Naive B cell (primary cell): ENCODE measurements at places on chromosomes 13 and 19. TPM values are rescaled to one million over a fixed set of nuclear protein-coding genes. Genes with fewer than 3 reads are reported as not detected.
A peak's percentile ranks its signal among the peaks of the same experiment; 100 is the strongest.

Gene LILRA1
- polyA plus RNA-seq = 0.41 TPM

Gene ZNF224
- 9.7 TPM for polyA plus RNA-seq

Gene SIGLEC8
- not detected for polyA plus RNA-seq

Gene F10
- not detected for polyA plus RNA-seq

Gene HCST
- 51.3 TPM for polyA plus RNA-seq

Gene GSX1
- not detected for polyA plus RNA-seq

Gene PSG4
- polyA plus RNA-seq = not detected

Gene LAIR1
- polyA plus RNA-seq = 181 TPM

Gene TEKTIP1
- not detected for polyA plus RNA-seq

Gene FREM2
- not detected for polyA plus RNA-seq

Gene CRLF1
- polyA plus RNA-seq = 0.44 TPM

DNA sequence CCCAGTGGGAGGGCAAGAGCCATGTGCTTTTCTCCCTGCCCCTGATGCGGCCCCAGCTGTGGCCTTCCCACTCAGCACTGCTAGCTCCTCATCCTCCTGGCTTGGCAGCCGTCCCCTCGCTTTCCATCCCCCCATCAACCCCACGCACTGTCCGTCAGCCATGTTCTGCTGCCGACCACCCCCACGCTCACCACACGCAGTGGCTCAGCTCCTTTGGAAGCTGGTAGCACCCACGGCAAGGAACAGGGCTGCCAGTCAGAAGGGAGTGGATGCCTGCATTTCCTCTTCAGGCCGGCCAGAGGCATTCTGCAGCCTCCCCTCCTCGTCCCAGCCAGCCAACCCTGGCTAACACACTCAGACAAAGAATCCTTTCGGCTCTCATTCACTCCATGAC lies 6.3 kb downstream of the CALM3 start:
- no peak for DNase-seq

GRCh38 chr19:46355234-46356148 lies 8.6 kb downstream of the PPP5C start:
- DNase-seq = no peak

DNA sequence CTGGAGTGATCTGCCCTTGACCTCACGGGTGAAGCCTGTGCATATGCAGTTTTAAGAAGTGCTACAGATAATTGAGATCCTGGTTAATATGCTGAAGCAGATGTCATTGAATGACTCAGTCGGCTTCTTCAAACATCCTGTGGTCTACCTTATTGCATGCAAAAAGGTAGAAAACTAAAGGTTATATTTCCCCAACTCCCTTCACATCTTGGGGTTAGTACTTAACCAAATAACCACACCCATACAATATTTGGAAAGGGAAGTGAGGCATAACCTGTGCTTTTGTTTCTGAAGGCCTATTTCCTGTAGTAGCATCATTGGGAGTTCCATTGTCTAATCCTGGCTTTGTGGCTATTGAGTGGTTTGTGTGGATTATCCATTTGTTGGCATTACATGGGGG lies 58.3 kb downstream of the RAP2A start:
- DNase-seq = no peak

DNA sequence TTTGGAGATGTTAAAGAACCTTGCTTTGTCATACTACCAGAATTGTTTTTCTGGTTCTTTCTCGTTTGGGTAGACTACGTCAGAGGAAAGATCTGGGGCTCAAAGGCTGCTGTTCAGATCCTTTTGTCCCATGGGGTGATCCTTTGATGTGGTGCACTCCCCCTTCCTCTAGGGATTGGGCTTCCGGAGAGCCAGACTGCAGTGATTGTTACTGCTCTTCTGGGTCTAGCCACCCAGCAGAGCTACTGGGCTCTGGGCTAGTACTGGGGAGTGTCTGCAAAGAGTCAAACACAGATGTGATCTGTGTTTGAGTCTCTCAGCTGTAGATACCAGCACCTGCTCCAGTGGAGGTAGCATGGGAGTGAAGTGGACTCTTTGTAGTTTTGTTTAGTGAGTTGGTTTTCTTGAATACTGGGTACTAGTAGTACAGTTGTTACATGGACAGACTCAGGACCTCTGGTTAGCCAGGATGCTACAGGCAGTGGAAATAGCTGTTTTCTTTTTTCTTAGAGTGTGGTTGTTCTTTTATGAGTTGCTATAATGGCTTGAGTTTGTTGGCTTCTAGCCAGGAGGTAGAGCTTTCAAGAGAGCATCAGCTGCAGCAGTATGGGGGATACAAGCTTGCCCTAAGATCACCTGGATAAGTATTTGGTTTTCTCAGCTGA lies 34.4 kb downstream of the DNAJC15 start:
- no peak for DNase-seq

- no peak for DNase-seq
Observed at GRCh38 chr13:45786293-45786920, 65.1 kb downstream of the SIAH3 start.

GRCh38 chr13:113171250-113172125 lies 13.0 kb downstream of the PROZ start:
- no peak for DNase-seq

- DNase-seq = no peak
Observed at GRCh38 chr13:21012211-21012610, 49.2 kb downstream of the LATS2 start.

DNA sequence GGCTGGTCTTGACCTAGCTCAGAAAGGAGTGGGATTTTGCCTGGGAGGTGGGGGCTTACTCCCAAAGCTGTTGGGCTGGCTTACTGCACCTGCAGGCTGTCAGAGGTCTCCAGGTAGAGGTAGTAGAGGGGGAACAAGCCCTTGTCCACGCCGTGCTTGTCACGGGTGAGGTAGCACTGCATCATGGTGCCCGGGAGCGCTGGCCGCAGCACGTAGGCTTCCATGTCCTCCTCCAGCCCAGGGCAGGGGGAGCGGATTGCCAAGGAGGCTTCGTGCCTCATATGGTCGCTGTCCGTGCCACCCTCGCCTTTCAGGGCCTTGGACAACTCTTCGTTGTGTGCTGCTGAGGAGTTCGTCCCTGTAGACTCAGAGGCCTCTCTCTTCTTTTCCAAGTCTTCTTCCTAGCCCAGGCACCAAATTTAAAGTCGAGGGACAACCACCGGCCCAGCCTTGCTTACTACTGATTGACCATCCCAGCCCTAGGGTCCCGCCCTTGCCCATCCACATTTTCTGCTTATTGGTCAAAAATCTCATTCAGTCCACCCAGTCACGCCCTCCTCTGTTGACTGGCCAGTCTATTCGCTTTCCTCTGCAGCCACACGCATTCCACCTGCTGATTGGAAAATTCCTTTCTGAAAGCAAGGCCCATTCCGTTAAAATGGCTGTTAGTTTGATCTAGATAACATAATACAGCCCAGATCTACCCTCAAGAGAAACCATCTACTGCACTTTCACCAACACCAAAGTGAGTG lies 10.5 kb downstream of the TULP2 start:
- no peak for DNase-seq

GRCh38 chr13:82963226-82964099 lies 918.8 kb downstream of the SLITRK1 start:
- no peak for DNase-seq

- DNase-seq = no peak
Observed at GRCh38 chr19:4376991-4377781, 23.2 kb downstream of the SH3GL1 start.

- no peak for DNase-seq
Observed at GRCh38 chr19:3270902-3271301, 46.4 kb downstream of the CELF5 start.

DNA sequence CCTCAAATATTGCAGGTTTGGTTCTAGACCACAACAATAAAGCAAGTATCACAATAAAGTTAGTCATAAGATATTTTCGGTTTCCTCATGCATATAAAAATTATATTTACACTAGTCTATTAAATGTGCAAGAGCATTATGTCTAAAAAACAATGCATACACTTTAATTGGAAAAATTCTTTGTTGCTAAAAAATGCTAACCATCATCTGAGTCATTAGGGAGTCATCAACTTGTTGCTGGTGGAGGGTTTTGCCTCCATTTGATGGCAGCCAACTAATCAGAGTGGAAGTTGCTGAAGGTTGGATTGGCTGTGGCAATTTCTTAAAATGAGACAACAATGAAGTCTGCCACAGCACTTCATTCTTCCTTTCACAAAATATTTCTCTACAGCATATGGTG lies 422.3 kb upstream of the GPC6 start:
- DNase-seq = no peak

- no peak for DNase-seq
Observed at GRCh38 chr13:26978081-26978860, 193.3 kb downstream of the USP12 start.

- DNase-seq = no peak
Observed at GRCh38 chr13:71876648-71877255, 9.7 kb upstream of the DACH1 start.

- DNase-seq = peak; percentile 80
Observed at GRCh38 chr19:54345938-54346386, 7.0 kb upstream of the LILRA4 start.

- DNase-seq = no peak
Observed at GRCh38 chr13:71603255-71603654, 263.7 kb downstream of the DACH1 start.

DNA sequence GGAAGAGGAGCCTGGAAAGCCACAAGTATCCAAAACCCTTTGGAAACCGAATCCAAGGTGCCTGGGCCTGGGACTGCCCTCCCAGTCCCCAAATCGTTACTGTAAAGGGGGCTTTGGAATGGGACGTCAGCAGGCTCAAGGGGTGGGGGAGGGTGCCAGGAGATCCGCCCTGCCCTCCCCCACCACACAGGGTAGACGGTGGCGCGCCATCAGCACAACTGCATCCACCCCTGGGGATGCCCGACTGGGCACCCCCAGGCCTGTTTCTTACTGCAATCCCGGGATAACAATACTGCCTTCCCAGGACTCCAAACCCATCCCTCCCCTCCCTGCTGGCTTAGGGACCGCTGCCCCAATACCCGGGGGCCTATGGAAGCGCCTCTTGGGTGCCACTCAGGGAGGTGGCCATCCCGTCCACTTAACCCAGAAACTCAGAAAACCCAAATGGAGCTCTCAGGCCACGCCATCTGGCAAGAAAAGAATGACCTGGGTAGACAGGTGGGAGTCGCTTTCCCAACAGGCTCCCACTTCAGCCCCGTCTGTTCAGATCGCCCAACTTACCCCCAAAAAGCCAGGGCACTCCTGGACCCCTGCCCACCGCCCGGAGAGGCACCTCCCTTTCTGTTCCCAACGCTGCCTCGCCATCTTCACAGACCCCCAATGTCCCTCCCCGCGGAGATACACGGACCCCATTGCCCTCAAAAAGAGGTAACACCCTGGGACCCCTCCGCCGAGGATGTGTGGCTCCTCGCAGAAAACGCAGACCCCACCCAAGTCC lies 2.4 kb downstream of the KLF16 start:
- DNase-seq = no peak

DNA sequence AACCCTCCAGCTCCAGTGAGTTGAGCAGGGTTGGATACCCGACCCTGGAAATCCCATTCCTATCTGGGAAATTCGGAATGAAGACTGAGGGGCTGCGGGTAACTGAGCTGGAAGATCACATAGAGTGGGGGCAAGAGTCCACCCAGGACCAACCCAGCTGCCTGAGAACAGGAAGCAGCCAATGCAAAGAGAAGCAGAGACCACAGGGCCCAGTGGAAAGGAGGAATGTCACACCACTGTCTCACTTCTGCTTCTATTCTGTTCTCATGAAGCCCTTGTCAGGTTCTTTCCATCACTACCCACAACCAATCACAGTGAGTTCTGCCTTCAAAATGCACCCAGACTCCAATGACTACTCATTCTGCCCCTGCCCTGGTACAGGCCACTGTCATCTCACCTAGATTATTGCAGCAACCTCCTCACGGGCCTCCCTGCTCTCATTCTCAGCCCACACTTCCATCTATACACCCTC lies 15.3 kb downstream of the DYRK1B start:
- no peak for DNase-seq

DNA sequence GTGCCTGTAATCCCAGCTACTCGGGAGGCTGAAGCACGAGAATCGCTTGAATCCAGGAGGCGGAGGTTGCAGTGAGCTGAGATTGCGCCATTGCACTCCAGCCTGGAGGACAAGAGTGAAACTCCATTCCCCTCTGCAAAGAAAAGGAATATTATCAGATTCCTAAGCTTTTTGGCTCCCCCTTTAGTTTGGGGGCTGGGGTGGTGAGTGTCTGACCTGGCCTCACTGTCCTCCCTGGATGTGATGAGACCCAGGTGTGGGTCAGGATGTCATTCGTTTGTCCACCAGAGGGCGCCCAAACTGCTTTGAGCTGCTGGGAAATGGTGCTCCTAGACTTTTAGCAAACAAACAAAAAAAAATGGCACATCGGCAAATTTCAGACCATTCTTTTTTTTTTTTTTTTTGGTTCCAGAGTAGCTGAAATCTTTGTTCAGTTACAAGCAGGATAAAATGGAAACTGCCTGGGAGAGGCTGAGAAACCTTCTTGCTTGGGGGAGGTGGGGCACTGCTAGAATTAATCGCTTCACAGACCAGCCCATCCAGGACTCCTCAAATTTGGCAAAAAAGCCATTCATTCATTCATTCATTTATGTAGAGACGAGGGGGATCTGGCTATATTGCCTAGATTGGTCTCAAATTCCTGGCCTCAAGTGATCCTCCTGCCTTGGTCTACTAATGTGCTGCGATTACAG lies 29.4 kb downstream of the SPC24 start:
- DNase-seq = peak; percentile 64

- no peak for DNase-seq
Observed at GRCh38 chr19:6340493-6341201, 7.2 kb upstream of the ACER1 start.

DNA sequence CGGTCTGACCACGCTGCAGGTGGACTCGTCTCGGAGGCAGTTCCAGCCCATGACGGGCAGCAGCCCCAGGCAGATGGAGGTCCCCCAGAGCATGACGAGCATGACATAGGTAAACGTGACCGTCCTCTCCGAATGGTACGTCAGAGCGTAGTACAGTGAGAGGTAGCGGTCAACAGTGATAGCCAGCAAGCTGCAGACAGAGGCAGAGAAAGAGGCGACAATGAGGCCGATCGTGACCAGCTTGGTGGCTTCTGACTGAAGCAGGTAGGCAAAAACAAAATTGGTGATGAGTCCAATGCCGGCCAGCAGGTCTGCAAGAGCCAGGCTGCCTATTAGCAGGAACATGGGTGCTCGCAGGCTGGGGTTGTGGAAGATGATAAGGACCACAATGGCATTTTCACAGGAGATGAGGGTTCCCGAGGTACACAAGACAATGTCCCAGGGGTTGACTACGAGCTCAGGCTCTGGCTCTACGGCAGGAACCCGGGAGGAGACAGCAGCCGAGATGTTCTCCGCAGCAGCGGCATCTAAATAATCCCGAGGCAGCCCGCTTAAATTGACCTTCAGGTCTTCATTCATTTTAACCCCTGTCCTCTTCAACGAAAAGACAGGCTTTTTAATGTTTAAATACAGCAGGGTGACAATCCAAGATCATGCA lies 1.2 kb downstream of the GPR12 start:
- DNase-seq = no peak

GRCh38 chr19:367561-367960 lies 23.0 kb upstream of the MIER2 start:
- DNase-seq = no peak

- DNase-seq = no peak
Observed at GRCh38 chr13:25973576-25973975, 78.2 kb downstream of the SHISA2 start.

DNA sequence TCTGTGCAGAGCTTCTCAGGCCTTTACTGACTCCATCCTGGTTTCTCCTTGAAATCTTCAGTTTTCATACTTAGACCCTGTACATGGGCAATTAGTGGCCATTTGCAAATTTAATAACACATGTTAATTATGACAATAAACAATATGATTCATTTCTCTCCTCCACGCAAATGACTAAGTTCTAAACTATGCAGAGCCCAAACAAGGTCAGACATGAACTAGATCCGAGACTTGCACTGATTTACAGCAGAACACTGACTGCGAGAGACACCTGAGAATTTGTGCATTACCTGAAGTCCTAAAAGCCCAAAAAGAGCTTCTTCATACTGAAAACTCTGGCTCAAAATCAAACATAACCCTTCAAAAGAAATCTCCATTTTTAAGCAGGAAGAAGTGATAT lies 521.8 kb downstream of the MYO16 start:
- no peak for DNase-seq
